ENCODE measurements at places on chromosomes 13 and 19.

DNA sequence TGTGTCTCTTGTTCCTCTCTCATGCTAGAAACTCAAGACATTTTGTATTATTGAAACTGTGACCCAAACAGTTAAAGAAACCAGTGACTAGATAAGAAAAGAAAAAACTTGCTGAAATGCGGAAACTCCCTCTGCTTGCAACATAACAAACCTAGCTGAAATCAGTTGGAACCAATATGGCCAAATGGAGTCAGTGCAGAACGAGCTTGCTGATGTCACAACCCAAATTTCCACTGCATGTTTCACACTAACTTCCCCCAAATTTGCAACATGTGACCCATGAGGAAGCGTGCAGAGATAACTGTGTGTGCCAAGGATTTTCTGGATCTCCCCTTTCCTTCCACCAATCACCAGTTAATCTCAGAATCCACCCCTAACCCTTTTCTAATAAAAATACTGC, 208.0 kb downstream of the DLEU7 start:
- DNase-seq: no peak

GRCh38 chr13:32362574-32362973, 47.3 kb downstream of the BRCA2 start:
- DNase-seq: no peak

GRCh38 chr13:103012646-103013045, 53.6 kb downstream of the SLC10A2 start:
- DNase-seq: no peak

- no peak for DNase-seq
These were observed 24.4 kb downstream of the B3GLCT start for GRCh38 chr13:31224174-31224669.

DNA sequence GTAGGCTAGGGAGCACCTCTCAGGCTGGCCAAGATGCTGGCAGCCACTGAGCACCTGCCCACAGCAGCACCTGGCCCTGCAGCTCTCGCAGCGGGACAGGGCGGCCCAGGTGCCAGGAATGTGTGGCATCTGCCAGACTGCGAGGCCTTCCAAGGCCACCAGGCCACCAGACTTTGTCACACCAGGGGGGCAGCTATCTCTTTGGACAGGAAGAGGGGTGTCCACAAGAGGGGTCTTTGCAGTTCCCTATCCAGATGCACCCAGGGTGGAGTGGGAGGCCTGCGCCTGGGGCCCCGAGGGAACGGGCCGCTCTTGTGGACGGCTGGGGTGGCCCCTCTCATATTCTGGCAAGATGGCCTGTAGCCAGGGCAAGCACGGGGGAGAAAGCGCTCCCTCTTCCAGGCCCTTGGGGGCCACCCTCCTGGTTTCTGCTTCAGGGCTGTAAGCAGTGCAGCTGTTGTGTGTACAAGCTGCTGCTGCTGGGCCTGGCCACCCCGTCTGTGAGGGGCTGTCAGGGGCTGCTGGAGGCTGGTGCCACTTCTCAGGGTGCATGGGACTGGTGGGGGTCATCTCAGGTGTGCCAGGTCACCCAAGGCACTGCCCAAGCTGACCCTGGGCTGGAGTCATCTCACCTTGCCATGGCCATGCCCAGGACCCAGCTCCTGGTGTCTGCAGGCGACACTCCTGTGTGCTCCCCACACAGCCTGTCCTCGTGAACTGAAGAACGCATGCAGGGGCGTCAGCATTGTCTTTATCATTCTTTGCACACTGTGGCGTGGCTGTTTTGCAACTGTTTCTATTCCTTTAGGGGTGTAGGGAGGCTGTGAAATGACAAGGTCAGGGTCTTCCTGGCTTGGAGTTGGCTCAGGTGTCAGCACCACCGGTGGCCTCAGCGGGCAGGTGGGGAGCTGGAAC, 1.8 kb downstream of the TEX29 start:
- DNase-seq: no peak

GRCh38 chr13:76992548-76993001, 694 bp downstream of the CLN5 start:
- DNase-seq: peak; percentile 35

GRCh38 chr19:57037556-57037955, 82.2 kb upstream of the USP29 start:
- no peak for DNase-seq

DNA sequence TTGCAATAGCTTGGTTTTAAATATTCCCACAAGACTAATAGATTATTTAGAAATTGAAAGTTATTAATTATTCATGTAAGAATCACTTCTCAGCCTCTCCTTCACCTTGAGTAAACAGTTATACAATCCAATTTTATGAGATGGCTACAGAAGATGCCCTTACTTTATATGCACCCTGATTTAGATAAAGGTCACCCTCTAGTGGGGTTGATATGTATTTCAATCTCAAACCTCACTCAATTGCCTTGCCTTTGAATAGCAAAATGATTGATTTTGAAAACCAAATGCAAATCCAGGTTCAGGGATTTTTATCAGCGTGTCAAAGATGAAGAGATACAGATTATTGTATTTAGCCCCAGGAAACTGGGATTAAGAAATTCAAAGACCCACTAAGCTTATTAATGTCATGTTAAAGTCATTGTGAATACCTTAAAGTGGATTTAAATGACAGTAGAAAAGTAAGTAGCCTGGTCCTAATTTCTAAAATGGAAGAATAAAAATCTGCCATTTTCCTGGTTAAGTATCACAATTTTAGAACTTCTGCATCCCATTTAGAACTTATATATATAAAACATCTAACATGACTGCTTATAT, 305.1 kb downstream of the ITGBL1 start:
- DNase-seq: peak; percentile 56

DNA sequence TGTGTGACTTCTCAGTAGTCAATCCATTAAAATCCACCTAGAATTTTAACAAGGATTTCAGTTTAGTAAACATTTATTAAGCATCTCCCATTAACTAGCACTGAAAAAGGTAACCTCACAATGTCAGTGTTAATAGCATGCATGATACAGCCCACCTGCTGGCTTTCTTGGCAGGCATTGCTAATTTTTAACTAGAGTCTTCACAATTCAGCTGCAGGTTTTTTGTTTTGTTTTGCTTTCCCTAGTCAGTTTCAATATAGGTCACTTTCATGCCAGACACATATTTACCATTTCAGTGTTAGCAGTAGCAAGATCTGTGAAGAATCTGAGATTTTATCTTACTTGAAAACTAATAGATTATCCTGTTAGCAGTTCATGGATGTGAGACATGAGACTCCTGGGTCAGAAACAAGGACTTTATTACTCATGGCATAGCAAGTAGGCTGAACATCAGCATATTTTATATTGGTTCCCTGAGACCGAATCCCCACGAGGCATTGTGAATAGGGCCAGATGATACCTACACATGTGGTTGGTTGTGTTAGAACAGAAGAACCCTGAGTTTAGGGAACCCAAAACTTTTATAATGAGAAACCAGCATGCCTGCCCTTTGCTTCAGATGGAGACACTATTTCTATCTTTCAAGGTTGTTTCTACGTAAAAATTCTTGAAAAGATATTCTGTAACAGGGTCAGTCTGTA, 198.0 kb upstream of the HTR2A start:
- DNase-seq: no peak

DNA sequence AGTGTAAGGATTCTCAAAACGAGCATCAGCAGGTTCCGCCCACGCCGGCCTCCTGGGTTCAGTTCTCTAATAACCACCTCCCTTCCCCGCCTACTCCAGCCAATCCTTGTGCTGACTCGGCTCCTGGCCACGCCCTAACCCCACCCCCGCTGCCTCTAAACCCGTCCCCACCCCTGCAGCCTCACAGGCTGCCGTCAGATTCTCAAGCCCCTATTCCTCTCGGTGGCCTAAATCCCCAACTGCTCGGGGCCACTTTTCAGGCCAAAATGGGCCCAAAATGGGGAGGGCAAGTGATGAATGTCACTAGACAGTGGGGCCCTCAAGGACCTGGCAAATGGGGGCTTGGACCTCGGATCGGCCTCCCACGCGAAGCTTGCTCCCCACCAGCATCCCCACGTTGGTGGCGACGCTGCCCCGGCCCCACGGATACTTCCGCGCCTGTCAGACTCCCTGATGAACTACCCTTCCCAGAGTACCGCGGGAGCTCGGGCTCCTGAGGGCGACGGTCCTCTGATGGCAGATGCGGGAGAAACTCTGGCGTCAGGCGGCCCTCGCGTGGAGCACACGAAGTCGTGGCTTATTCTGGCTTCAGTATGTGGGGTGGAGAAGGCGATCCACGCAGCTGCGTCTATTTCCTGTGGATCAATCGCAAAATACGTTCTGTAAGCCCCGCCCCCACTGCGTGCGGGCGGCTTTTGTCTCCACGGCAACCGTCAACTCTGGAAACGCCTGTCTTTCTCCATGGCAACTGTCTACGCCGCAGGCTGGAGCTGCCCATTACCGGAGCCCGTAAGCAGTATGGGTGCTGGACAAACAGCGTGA, 24.8 kb downstream of the ZNF473 start:
- no peak for DNase-seq

GRCh38 chr19:38209671-38210457, 14.2 kb downstream of the DPF1 start:
- peak; percentile 35 for DNase-seq

DNA sequence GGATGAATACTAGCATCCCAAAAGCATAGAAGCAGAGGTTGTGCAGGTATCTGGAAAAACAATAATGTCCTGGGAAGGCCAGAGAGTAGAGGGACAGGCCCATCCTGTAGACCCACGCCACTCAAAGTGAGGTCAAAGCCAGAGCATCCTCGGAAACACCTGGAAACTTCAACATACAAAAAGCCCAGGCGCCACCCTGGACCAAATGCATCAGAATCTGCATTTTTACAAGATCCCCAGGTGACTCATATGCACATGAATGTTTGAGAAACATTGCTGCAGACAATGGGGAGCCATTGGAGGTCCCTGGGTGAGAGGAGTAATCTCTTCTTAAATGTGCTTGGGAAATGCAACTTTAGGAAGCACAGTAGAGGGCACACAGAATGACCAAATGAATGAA, 684.1 kb downstream of the DIAPH3 start:
- DNase-seq: no peak

DNA sequence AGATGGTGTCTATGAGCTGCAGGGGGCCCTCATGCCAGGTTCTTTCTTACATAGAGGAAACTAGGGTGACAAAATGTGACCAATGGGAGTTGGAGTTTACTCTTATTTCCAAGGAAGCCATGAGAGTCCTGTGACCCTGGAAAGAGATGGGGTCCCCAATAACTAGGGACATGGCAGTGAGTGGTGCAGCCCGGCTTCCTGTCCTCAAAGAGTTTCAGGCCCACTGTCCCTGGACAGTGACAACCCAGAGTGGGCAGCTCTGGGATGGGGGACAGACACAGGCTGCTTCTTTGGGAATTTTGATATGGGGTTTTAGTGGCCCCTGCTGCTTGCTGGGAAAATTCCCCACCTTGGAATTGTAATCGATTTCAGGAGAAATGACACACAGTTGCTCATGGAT, 8.4 kb upstream of the IGFL1 start:
- no peak for DNase-seq

DNA sequence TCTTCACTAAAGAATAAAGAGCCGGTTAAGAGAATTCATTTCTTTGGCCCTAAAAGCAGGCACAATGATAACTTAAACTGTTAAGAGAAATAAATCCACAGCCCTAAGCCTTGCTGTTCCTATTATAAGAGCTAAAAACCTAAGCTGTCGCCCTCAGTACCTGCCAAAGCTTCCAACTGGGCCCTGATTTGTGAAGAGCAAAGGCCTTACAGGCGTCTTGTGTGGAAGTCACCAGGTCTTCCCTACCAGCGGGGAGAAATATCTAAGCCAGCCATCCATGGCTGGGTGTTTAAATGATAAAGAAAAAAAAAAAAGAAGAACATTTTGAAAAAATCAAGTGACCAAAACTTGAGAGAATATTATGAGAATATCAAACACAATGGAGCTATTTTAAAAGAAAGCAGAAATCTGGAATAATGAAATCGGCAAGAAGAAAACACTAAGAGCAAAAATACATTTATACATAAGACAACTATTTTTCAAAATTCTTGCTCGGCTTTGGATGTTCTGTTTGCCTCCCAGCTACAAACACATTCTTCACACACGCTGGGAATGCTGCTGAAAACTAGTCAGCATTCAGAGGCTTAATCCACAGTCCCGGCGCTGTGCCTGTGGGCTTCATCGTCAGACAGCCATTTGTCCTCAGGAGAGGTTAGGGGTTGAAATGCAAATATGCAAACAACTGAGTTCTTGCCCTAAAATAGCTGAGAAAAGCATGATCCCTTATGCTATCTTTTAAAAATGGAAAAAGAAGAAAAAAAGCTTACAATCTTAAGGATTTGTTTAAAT, 89.8 kb upstream of the LSM14A start:
- no peak for DNase-seq

- DNase-seq: no peak
These were observed 24.5 kb downstream of the ZBTB7A start for GRCh38 chr19:4042064-4042730.

- DNase-seq: no peak
These were observed 40.0 kb upstream of the FOXO1 start for GRCh38 chr13:40706439-40706838.

DNA sequence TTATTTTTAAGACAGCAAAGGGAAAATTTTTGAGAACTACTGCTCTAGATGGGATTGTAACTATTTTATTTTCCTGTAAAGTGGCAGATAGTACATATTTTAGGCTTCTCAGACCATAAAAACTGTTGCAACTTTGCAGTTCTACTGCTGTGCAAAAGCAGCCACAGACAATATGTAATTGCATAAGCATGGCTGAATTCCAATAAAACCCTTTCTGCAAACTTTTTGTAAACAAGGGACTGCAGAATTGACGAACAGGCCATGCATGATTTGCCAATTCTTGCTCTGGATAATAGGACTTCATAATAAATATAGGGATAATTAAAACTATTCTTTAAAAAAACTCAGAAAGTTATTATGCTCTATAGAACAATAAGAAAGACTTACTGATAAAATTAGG, 149.1 kb downstream of the SLITRK5 start:
- DNase-seq: peak; percentile 63

DNA sequence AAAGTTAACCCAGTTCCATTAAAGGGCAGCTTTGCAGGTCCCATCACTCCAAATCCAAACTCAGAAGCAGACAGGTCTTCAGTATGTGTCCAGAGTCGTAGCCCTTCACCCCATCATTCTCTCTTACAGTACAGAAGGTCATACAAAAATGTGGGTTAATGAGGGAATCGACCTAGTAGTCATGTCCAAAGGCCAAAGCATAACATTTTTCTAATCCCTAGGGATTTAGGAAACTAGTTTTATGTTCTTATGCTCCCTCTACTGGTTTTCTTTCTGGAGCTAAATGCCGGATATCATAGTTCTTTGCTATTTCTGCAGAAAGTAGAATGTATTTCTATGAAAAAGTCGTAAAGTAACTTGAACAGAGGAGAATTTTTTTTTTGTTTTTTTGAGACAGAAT, 72.2 kb downstream of the DHRS12 start:
- DNase-seq: peak; percentile 26

GRCh38 chr13:64725492-64725891, 2504.6 kb downstream of the PCDH9 start:
- DNase-seq: no peak

GRCh38 chr13:110647365-110647737, 32.0 kb downstream of the NAXD start:
- DNase-seq: no peak

GRCh38 chr19:48858984-48859710, 9.3 kb downstream of the PLEKHA4 start:
- no peak for DNase-seq
